ENCODE measurements at places on chromosomes 2 and 18.

DNA sequence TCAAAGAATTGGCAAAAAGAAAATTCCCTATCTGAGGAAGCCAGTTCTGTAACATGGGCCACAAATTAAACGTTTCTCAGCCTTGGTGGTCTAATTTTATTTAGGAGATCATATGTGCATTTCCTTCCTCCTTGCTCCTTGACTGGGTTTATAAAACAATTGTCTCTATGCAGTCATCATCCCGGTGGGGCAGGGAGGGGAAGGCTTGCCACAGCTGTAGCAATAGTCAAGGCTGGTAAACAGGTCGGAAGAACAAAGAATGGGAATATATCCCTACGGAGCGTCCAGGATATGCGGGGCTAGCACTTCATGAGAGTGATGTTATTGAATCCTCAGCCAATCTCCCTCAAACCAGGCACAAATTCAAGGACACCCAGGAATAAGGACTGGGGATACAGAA, 143.8 kb downstream of the RNF152 start:
- no peak for DNase-seq

DNA sequence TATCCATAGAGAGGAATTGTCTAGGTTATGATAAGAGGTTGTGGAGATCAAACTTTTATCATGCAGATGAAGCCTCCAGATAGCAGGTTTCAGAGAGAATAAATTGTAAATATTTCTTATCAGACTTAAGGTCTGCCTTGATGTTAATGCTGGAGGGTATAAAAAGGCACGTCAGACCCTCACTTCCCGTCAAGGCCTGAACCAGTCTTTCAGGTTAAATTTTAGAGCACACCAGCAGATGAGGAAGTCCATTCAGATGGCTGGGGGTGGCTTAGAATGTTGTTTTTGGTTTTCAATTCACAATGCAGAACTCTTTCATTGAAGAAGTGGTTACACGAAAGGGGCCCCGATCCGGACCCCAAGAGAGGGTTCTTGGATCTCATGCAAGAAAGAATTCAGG, 144.4 kb upstream of the FBXO11 start:
- DNase-seq, result no peak

DNA sequence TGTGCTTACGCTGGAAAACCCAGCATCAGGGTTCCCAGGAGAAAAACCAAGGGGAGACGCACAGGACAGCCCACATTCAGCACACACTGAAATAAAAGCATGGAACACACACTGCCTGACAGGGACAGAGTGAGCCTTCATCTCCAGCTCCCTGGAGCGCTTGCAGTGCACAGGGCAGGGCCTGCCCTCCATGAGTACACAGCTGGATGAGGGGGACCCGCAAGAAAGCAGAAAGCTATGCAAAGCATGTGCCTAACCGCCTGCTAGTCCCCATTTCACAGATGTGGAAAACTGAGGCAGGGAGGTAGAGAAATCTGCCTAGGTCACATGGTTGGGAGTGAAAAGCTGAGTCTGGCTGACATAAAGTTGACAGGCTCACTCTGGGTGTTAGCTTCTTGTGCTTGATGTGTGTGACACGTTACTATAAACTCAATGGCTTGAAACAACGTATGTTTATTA, 187.1 kb downstream of the HDAC4 start:
- no peak for DNase-seq

DNA sequence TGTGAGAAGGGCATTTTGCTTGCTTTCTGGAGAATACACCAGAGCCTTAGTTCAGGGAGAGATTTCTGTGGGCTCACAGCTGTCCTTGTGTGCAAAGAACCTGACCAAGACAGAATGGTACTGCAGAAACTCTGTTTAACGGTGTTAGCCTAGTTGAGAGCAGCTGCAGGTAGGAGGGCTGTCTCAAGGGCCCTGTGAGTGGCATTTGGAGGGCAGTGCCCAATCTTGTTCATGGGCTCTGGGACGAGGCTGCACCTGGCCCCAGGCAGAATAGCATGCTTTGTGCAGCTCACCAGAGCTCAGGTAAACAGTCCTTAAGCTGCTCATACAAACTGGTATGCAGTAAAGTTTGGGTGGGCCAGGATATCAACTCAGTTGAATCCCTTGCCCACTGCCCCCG, 16.9 kb upstream of the RGPD4 start:
- DNase-seq, result no peak

- DNase-seq, result peak; percentile 70
These were observed 35.6 kb downstream of the FAM124B start for GRCh38 chr2:224366267-224366844.

- DNase-seq, result no peak
These were observed 4.9 kb upstream of the GPC1 start for GRCh38 chr2:240430595-240430994.

GRCh38 chr18:50334546-50335152, 40.2 kb upstream of the SKA1 start:
- no peak for DNase-seq

DNA sequence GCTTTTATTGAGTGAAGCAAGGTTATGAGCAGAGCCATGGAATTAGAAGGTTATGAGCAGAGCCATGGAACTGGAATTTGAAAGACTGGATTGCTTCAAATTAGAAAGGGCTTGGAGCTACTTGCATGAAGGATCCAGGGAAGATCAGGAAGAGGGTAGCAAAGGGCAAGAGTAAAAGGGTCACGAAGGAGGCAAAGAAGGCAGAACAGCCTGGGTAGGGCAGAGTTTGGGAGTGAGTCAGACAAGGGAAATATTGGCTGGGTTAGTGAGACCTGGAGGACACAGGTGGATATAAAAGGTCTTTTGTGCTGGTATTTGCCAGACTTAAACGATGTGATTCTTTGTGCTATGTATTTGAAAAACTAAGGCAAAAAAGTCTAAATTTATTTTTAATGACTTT, 65.0 kb downstream of the SEMA4F start:
- DNase-seq, result no peak

GRCh38 chr2:165239230-165239629, at the start of gene SCN2A:
TSS of gene SCN2A (plus strand) at chr2:165239414. CDS start at chr2:165295824, 56,410 bp downstream.
- peak; percentile 36 for DNase-seq

DNA sequence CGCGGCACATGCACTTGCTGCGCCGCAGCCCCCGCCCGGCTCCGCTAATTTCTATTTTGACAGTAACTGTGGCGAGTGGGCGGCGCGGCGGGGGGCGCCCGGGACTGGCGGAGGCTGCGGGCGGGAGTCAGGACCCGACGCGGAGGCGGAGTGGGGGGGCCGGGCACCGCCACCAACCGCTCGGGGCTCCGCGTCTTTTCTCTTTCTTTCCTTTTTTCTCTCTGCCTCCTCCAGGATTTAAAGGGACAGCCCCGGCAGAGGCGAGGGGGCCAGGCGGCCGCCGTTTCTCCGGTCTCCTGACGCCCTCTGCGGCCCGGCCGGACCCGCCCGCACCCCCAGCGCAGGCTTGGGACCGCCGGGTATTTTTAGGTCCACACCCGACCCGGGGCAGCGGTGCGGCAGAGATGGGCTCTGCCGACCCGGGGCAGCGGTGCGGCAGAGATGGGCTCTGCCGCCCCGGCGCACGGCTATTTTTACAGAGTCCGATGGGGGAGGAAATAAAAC, 460 bp upstream of the ZBTB7C start:
- no peak for DNase-seq

GRCh38 chr2:62136956-62137830, 58.7 kb upstream of the B3GNT2 start:
- DNase-seq, result no peak

DNA sequence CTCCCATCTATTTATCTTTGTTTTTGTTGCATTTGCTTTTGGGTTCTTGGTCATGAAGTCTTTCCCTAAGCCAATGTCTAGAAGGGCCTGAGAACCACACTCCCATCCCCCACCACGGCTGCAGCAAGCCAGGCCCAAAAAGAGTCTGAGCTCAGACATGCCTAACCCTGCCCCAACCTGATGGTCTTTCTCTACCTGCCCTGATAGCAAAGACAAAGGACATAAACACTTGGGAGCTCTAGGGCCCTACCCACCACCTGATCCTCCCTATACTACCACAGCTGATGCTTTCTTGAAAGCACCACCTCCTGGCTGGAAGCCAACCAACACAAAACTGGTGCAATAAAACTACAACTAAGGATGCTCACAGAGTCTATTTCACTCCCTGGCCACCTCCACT, 233.4 kb downstream of the WDR7 start:
- no peak for DNase-seq

DNA sequence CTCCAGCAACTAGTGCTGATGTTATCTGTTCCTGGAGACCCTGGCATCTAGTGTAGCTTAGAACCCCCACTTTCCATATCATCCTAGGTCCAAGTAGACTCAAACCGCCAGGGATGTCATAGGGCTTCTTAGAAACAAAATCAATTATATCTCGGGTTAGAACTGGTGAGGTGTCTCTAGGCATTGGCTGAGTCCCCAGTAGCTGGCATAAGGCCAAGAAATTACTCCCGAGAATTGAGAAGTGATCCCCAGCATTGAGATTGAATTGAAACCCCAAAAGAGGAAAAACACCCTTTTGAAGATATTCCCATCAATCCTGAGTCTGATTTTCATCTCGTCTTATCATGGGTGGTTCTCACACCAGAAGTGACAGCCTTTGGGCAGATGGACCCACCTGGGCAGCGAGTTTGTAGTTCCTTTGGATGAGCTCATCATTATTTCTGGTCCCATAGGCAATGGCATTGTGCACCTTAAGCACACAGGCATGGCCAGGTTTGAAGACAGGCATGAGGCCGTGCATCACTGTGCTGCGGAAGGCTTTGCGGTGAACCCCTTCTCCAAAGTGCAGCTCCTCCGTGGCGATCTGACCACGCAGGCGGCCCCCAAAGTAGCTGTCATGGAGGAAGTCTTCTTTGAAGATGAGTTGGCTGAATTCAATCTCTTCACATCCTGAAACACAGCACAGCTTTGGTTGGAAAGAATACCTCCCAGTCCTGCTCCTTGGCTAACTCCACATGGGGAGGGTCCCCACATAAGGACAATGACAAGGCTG, 112.2 kb downstream of the ALPK2 start:
- no peak for DNase-seq

DNA sequence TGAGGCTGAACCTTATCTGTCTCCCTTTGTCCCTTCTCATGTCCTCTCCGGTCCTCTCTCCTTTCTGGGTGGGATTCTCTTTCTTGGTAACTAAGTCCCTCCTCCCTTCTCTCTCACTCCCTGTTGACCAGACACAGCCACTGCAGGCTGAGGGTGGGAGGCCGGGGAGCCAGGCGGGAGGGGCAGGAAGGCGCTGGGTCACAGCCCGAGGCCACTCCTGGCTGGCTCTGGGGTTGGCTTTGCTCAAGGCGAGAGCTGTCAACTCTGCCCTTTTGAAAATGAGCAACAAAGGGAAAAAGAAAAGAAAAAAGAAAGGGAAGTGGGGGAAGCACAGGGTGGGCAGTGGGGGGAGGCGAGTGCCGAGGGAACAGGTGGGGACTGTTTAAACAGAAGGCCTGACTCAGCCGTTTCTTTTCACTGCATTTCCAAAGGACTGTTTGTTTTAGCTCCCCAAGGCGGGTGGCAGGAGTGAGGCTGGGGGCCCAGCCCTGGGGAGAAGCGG, 70.5 kb upstream of the IGFBP5 start:
- no peak for DNase-seq

DNA sequence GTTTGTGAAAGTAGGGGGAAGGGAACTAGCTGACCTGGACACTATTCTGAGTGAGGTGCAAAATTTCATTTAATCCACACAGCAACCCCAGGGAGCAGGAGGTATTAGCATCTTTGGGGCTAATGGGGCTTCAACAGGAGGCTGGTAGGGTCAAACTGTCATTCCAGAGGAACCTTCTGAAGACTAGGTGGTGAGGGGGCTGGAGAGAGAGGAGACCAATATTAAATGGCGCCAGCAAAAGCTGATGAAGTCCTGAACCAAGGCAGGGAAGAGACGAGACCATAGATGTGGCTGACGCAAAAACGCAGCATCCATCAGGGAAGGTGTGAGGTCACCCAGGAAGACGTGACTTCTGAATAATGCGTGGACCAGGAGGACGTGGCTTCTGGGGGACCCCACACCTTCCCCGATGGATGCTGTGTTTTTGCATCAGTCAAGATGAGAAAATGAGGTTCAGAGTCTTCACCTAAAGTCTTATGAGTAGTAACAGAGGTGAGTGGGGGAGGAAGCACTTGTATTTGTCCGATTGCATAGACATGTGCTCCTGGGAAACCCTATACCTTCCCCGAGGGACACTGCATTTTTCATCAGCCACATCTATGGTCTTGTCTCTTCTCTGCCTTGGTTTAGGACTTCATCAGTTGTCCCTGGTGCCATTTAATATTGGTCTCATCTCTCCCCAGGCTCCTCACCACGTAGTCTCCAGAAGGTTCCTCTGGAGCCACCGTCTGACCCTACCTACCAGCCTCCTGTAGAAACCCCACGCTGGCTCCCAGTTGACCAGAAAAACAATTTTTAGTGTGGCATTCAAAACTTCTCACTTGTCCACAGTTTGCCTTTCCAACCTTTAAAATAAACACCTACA, 188.6 kb downstream of the MYCN start:
- DNase-seq, result no peak

GRCh38 chr2:101706819-101707177, 9.3 kb downstream of the MAP4K4 start:
- no peak for DNase-seq

DNA sequence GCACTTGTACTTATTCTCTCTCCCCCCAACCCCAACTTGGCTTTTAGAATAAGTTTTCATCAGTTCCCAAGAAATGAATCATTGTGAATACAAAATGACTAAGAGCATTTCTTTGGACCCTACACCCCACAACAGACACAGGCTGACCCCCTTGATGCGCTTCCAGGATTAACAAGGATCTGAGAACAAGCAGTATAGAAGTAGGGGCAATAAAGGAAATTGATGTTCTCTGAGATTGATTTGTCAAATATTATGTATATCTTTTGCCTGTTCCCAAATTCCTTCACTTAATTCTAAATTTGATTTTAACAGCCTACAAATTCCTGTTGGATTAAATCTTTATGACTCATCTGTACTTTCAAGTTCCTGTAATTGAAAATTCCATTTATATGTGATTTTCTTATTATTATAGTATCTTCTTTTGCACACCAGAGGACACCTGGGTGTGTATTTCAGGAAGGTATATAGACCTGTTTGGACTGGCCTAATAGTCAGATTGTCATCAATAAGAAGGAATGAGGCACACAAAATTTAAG, 10.2 kb upstream of the PTPN4 start:
- no peak for DNase-seq

- DNase-seq, result no peak
These were observed 184.1 kb downstream of the MTCL1 start for GRCh38 chr18:8889489-8889888.
